ENCODE measurements at places on chromosomes 6 and 20.

- no peak for DNase-seq
Measured at GRCh38 chr20:47529840-47530239, 28.2 kb downstream of the NCOA3 start.

DNA sequence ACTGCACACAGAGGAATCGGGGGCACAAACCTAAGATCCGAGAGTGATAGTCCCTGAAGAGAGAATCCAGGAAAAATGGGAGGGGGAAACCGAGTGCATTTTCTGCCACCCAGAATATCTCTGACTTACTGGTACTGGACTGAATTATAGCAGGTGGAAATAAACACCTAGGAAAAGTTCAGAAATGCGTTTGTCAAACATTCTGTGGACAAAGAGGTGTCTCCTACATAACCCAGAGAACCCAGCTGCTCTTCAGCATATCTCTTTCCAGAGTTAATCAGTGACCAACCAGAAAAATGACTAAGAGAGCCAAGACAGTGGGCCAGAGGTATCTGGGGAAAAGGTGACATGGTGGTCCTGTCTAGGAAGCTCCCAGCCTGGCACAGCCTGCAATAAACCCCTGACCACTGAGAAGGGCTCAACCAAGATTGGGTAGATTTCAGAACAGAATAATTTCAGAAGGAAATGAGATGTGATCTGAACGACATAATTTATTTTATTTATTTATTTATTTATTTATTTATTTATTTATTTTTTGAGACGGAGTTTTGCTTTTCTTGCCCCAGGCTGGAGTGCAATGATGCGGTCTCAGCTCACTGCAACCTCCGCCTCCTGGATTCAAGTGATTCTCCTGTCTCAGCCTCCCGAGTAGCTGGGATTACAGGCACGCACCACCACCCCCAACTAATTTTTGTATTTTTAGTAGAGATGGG is 6.0 kb upstream of the VNN1 start:
- no peak for DNase-seq

- DNase-seq = peak; percentile 65
Measured at GRCh38 chr20:38157635-38158495, 7.2 kb downstream of the TGM2 start.

GRCh38 chr6:33147807-33148666 is 44.2 kb downstream of the COL11A2 start:
- peak; percentile 46 for DNase-seq

DNA sequence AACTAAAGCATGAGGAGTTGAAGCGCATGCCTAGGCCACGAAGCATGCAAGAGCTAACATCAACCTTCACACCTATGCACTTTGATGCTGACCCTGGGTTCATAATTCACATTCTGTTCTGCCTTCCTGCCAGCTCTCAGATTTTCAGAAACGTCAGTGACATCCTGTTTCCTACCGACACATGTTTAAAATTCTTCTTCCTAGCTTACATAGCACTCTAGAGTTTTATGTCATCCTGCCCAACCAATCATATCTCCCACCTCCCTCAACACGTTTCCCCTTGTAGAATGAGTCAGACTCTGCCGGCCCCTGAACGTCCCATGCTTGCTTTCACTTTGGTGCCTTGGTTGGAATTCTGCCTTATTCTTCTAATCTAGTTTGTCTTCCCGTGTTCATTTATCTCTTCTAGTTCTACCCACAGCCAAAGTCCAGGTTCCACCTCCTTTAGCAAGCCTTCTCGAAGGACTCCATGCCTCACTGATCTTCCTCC is 97.2 kb upstream of the MAP7 start:
- DNase-seq = peak; percentile 80

DNA sequence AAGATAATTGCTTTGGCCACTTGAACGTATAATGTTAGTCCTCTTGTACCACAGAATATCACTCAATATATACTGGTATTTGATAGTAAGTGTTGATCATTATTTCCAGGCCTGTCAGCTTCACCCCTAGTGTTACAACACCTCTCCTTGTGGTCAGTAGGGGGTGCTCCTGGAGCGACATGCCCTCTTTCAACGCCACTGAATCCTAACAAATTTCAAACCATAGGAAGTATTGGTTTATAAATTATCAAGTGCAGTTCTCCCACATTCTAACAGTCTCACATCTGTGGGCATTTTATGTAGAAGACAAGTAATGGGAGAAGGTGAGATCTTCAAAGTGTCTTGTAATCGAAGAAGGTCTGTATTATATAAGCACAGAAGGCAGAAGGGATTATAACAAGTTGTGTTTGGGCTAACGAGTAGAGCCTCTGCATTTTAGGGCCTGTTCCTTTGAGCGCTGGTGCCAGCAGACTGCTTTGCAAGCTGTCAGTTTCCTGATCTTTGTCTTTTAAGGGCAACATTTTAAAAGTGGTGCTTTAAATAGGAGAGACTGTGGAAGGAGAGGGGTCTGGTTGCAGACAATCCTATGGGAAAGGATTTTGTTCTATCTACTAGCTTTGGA is 57.1 kb upstream of the CEP162 start:
- no peak for DNase-seq

DNA sequence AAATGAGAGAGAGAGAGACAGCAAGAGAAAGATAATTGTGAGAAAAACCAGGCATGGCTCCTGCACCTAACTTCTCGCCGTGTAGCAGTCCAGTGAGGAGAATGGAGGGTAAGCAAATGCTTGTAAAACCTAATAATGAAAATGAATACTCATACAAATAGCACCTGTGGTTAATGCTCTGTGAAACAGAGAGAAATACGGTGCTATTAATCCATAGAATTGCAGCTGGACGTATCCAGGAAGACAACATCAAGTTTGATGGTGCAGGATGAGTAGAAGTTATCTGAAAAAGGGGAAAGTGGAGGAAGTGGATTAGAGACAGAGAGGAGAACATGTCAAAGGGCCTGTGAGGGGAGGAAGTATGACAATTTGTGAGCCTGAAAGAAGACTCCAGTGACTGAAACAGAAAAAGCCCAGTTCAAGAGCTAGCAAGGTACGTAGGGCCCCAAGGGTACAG is 89.4 kb upstream of the PAK5 start:
- no peak for DNase-seq

GRCh38 chr20:48326868-48327267 is 500.9 kb downstream of the PREX1 start:
- DNase-seq = no peak

DNA sequence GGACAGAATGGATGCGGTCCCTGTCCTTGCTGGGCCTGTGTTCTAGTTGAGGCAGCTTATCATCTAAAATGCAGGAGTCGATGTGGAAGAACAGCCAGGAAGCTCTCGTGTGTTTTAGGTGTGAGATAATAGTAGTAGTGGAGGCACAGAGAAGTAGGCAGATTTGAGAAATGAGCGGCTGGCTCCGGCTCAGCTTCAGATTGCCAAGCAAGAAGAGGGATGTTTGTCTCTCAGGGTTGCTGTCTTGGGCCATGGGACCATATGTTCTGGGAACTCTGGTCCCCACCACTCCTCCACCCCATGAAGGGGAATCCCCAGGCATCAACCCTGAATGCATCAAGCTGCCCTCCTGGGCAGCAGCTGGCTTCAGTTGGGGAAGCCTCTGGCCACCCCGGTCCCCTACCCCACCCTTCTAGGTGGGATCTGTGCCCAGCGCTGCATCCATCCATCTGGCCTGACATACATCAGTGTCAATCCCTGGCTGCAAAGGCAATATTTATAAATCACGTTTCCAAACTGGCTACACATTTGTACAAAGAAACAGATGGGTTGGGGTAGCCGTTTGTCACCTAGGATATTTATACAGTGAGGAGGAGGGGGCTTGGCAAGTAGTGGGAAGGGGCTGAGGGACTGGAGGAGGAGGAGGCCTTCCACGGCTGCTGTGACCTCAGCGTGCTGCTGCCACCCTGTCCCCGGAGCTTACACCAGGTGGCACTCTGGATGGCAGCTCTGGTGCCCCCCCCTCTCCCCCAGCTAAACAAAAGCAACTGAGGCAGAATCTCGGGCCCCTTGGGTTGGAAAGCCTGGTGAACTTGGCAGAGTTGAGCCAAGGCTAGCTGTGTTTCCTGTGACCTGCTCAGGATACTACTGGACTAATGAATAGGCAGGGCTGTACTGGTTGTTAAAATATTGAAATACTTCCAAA is 64.4 kb downstream of the CD40 start:
- DNase-seq = no peak

- DNase-seq = no peak
Measured at GRCh38 chr20:57350081-57350710, 859 bp upstream of the RAE1 start.

DNA sequence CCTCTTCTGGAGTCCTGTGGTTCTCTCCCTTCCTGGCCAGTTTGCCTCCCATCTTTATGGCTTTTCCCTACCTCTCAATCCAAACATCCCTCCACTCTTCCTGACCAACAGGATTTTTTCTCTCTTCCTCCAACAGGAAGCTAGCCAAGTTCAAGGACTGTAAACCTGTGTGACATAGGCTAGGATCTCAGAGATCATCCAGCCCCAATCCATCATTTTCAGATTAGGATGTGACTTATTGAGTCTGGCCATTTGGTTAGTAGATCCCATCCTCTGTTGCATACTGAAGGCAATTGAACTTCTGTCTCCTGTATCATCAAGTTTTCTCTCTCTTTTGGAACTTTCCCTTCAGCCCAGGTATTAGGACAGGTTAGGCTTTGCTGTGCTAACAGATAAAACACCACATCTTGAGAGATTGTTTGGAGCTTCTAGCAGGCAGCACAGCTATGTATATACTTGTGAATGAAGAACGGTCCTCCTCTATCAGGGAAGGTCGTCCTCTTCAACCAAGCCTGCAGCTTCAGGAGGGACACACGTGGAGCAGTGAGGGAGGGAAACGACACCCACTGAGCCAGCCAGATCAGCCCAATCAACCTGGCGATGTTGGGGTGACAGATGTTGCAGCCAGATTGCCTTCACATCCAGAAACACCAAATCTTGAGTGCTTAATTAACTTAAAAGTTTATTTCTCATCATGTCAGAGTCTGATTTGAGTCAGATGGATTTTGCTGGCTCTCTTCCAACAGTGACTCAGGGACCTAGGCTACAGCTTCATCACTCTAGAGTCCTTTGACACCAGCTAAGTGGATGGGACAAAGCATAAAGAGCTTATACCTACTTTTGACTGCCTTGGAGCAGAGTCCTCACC is 106.8 kb downstream of the GJA10 start:
- DNase-seq = peak; percentile 61

- no peak for DNase-seq
Measured at GRCh38 chr20:50378170-50379000, 131.8 kb upstream of the PTPN1 start.

DNA sequence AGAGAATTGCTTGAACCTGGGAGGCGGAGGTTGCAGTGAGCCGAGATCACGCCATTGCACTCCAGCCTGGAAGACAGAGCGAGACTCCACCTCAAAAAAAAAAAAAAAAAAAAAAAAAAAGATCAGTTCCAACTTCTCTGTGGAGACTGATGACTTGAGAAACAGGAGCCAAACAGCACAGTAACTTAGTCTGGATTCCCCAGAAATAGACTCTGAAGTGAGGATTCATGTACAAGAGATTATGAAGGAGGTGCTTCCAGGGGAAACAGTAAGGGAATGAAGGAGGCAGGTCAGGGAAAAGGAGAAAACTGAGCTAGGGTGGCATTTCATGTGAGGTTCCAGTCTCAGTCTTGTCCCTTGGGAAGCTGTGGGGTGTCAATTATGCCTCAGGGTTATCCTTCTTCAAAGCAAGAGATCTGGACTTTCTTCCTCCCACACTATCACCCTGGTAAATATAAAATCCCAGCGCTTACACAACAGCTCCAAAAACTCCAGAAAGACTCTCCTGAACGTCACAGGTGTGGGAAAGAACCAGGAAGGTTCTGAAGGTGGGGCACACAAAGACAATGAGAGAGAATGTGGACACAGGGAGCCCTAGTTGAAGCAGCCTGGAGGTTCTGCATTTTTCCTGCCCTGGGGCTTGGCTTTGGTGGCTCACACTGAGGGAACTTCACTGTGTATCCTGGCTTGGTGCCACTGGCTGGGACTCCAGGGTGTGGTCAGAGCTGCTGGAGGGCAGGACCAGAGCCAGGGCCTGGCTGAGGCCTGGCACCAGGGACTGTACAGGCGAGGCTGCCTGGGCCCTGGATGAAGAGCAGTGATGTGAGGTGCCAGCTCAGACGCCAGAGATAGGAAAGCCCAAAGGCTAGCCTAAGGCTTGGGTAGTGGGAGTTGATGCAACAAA is 46.8 kb downstream of the PCNA start:
- DNase-seq = no peak

GRCh38 chr6:131215219-131215618 is 80.0 kb downstream of the AKAP7 start:
- no peak for DNase-seq

DNA sequence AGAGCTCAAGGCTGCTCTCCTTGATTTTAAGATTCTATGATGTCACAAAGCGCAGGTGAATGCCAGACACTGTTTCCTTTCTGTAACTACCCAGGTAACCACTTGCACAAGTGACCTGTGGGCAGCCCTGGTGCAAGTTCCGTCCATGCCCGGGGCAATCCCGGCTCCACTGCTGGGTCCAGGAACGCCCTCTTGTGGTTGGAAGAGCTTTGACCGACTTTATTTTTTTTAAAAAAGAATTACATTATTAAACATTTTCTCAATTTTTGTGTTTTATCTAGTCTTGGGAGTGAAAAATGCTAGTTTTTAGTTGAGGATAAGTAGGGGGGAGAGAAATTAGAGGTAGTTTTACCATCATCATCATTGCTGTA is 695.2 kb downstream of the QKI start:
- peak; percentile 44 for DNase-seq

GRCh38 chr6:140844167-140844566 is 1288.6 kb upstream of the GJE1 start:
- DNase-seq = no peak

DNA sequence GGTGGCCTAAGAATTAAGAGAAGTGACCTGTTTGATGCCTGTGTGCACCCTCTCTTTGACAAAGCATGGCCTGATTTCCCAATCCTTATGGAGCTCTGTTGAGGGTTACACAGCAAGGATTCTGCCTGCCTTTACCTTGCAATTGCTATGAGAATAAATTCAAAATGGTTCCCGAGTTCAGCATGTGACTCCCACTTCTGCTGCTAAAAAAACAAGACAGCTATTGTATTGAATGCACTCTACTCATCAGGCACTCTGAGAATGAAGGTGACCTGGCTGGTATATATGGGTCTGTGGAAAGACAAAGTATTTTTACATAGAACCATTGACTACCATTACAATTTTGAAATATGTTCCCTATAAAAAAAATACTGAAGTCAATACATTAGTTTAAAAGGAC is 190.3 kb downstream of the ATXN1 start:
- DNase-seq = no peak

DNA sequence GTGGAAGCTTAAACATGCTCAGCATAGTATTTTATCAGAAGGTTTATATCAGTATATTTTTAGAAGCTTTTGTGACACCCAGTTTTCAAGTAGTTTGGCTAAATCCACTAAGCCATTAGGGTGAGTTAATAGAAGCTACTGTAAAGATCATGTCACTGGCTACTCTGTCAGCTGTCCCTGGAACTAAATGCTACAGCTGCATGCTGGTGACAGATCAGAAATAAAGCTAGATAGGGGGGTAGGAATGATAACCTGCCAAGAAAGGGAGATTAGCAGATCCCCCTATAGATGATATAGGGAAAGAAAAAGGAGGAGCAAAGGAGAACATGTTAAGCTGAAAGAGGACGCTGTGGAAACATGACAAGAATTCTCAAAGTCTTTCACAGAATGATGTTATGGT is 363.2 kb downstream of the QKI start:
- DNase-seq = no peak
